ENCODE measurements at places on chromosomes 7 and 10.

DNA sequence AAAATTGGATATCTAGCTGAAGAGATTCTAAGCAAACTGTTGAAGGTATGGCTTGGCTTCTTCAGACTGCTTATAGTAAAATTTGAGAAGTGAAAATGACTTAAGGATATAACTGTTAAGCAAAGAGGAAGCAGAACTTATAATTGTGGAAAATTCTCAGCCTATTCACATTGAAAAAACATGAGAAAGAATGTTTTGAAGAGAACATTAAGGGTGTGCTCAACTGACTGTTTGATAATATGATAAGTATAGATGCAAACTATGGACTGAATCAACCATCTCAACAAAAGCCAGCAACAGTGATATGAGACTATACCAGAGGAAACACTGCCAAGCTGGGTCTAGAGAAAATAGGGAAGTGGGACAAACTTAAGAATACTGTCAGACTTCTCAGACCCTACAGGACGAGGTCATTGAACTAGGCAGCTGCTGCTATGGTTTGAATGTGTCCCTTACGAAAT, 133.1 kb upstream of the PPP1R3A start:
- DNase-seq: no peak

GRCh38 chr10:50216894-50217293, 34.4 kb downstream of the ASAH2 start:
- no peak for DNase-seq

DNA sequence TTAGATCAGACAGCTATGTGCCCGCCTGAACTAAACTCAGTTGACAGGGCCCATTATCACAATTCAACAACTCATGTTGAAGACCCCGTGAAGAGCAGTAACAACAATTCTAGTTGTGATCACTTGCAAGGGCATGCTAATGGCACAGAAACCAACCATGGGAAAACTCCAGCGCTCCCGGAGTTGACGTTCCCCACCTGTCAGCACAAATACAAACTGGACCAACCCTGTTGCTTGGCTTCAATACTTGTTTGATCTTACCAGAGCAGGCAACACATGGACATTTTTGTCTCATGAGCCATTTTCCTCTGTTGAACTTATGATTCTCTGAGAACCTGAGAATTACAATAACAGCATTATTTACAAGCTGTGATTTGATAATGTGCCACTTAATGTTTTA, 119.0 kb upstream of the LANCL2 start:
- no peak for DNase-seq

DNA sequence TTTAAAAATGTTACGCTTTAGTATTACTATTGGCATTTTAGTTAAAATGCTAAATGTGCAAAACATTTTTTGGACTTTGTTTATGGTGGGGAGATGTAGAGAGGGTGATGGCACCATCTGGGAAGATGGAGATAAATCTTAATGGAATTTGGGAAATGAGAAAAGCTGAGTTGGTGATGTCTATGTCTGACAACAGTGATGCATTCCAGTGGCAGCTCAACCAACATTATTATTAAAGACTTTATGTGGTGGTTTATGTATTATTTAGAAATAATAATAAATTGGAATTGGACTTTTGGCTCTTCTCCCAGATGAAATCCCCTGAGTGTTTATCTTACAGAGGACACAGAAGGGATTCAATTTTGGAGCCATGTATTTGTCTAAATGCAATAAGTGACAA, 77.6 kb downstream of the SEC23IP start:
- no peak for DNase-seq

- no peak for DNase-seq
Observed at GRCh38 chr7:129804890-129805719, 147.7 kb downstream of the UBE2H start.

- no peak for DNase-seq
Observed at GRCh38 chr7:44292876-44293560, 32.4 kb downstream of the CAMK2B start.

GRCh38 chr7:50369143-50370026, 64.9 kb downstream of the IKZF1 start:
- no peak for DNase-seq

DNA sequence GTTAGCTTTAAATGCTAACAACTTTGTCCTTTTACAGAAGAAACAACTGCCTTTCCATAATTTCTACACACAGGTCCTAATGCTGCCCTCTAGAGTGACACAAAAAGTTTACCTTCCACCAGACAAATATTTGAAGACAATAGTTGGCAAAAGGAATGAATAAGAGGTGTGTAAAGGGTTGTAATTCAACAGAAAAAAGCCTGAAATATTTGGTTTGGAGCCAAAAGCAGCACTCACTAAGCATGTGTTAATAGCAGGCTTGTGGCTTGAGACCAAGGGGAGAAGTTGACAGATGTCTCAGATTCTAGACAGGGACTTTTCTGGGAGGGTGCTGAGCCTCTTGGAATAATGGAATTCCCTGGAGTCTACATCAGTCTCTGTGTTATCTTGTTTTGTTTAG, 156.2 kb upstream of the GALNT17 start:
- DNase-seq: no peak

DNA sequence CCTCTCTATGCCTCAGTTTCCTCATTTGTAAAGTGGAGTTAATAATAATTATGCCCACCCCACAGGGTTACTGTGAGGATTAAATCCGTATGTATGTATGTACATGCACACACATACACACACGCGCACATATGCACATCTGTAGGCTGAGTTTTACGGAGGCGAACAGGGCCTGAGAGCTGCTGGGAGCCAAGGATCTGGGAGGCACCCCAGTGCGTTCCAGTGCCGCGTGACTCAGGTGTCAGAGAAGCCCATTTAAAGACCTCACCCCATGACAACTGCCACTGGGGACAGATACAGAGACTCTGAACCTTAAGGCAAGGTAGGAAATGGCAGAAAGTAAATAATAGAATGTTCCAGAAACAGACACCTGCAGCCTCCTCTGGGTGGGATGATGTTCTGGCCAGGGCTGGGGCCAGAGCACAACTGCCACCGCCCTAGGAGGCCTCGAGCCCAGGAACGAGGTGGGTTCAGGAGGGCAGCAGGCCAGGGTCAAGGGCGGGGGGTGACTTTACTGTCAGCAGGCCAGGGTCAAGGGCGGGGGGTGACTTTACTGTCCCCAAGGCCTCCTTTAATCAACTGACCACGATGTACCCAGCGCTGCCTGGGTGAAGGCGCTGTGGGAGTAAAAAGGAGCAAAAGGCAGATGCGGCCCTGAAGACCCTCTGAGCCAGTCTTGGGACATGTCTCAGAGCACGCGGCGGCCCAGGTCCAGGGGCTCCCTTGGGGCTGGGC, 54.9 kb downstream of the PRKAG2 start:
- no peak for DNase-seq
